Posterior vena cava (tissue), 2 donors: ENCODE measurements at places on chromosomes 1 and 21. TPM values are rescaled to one million over a fixed set of nuclear protein-coding genes. Genes with fewer than 3 reads are reported as not detected.
A peak's percentile ranks its signal among the peaks of the same experiment; 100 is the strongest.

Gene IVL
- total RNA-seq = not detected

Gene ZBTB8A
- total RNA-seq = 10.4 TPM

DNA sequence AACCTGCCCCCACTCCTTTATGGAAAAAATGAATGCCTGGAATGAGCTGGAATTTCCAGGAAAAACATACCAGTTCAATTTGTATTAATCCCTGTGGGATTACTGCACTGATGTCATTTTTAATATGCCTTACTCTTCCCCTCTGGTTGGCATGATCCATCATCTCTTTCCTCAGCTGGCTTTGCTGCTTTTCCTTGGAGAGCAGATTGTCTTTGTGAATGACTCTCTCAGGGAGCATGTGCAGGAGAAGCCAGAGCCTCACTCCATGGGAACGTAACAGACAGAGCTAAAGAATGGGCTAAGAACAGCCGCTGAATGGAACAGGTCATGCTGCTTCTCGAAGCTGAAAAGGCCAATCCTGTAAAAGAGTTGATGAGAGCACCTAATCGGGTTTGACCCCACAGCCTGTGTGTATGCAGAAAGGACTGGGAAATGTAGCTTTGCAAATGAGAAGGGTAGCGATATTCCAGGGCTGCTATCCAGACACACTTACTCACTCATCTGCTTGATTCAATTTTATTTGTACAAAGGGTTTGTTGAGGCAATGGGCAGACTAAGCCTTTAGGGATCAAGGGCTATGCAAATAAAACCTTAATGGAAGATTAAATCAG lies 20.7 kb downstream of the PHC2 start:
- no peak for DNase-seq

Gene CTSS
- 89.2 TPM for total RNA-seq

Gene CFHR2
- not detected for total RNA-seq

DNA sequence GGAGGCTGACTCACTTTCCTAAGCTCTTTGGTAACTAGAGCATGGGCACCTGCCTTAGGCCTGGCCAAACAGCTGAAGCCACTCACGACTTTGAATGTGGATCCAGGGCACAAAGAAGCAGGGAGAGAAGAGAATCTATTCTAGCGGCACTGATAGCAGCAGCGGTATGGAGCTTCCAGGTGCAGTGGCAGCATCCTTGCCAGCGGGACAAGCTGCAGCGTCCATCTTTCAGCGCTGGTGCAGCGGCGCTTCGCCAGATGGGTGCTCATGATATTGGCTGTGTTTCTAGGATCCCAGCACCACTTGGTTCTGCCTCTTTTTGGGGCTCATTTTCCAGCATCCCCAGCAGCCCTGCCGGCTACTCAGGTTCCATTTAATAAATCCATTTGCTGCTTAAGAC lies 184.2 kb downstream of the SLC44A5 start:
- DNase-seq = no peak

Gene MAN1C1
- total RNA-seq = 29.4 TPM

DNA sequence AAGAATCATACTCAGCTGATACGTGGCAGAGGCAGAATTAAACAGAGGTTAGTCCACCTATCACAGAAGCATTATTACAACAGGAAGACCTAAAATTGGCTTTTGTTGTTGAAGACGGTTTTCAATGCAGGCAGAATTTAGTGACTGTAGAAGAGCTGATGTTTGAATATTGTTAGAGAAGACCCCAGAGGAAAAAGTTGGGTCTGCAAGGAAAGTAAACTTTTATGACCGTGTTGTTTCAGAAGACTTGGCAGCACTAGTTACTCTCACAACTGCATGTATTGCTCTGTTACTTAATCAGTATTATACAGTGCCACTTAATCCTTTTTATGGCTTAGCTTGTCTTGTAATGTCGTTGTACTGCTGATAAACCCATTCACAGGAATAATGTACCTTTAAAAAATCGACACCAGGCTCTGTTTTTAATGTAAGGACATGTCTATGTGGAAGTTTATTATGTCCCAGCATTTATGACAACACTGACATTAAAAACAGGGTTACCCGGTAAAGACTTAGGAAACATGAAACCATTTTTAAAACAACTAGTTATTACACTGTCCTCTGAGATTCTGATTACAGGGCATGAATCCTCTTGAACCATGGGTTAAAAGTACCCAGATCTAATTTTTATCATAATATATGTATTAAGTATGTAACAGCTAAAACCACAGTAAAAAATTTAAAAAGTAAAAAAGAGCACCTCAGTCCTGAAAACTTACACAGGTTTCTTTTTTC lies 235.4 kb downstream of the TTLL7 start:
- DNase-seq = no peak

DNA sequence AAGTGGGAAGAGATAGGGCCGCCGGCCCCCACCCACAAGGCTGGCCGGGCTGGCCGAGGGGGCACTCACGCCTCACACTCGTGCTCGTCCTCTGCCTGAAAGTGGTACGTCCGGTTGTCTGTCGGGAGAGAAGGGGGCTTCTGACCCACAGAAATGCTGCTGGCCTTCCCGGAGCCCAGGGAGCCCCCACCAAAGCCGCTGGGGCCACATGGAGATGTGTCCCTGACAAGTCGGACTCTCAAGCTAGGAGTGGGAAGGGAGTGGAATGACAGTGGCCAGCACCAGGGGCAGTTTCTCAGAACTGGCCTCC lies 12.8 kb upstream of the TCEA3 start:
- DNase-seq = peak; percentile 71

Gene SIM2
- total RNA-seq = not detected

DNA sequence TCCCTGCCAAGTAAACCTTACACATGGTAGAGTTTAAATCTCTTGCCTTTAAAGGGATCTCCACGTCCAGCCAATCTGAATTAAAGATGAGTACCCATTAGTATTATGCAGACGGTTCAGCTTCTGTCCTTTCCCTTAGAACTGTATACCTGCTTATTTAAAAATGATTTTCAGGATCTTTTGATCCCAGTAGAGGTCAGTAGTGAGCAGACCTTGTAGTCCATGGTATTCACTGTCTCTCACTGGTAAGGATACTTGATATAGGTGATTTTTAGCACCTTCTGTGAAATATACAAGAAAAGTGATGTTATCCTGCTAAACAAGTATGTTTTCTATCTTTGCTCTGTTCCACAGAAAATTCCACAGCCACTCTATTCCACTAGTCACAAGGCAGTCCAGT lies 1211.6 kb upstream of the ADGRL4 start:
- no peak for DNase-seq
